Caudate nucleus (tissue), 63 donors: ENCODE measurements at places on chromosomes 7 and 10.

GRCh38 chr10:45180946-45181875 is 134.2 kb downstream of the OR13A1 start:
- no peak for DNase-seq

- DNase-seq: no peak
These were observed 485.3 kb upstream of the LRRTM3 start for GRCh38 chr10:66440568-66440967.

GRCh38 chr7:75842836-75843446 is 29.3 kb upstream of the CCL24 start:
- DNase-seq: no peak

- no peak for DNase-seq
These were observed 92.0 kb downstream of the ARHGAP22 start for GRCh38 chr10:48512861-48513260.

- DNase-seq: no peak
These were observed 39.0 kb downstream of the DOCK1 start for GRCh38 chr10:126944191-126944590.

DNA sequence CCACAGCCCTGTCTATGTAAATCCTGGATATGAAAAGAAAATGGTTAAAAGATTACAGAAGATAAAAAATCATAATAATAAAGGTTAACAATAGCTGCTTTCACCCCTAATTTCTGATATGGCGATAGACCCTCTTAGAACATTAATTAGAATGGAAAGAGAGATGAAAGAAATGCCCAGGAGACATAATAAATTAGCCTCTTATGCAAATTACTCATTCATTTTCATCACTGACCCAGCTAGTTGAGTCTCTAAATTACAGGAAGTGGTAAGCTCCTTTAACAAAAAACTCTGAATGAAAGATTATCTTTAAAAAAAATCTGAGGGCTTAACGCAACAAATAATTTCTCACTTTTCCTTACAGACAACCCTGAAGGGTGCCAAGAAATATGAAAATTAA is 12.4 kb downstream of the GFRA1 start:
- no peak for DNase-seq

DNA sequence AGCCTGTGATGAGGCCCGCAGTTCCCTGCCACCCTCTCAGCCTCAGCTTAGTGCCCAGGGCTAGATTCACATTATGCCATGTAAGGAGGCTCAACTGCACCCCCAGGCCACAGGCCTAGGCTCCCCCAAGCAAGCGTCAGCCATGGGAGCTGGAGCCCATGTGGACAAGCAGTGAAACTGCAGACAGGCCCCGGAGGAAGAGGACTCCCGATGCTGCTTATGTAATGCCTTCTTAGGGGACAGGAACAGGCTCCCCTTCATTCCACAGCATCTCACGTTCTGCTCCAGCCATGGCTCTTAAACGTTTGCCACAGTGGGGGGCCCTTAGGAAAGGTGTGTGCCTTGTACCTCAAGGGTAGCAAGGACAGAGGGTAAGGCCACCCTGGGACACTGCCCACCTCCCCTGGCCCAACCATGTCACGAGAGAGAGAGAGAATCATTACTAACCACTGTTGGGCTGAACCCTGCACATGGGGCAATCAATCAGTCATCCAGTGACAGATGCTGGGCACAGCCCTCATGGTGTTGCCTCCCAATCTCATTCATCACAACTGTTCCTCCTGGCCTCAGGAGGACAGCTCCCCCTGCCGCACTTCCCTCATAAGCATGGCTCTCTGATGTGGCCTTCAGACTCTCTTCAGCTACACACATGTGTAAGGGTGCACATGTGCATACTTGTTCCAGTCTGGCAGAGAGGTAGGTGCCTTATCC is 263.0 kb downstream of the GRID1 start:
- no peak for DNase-seq

DNA sequence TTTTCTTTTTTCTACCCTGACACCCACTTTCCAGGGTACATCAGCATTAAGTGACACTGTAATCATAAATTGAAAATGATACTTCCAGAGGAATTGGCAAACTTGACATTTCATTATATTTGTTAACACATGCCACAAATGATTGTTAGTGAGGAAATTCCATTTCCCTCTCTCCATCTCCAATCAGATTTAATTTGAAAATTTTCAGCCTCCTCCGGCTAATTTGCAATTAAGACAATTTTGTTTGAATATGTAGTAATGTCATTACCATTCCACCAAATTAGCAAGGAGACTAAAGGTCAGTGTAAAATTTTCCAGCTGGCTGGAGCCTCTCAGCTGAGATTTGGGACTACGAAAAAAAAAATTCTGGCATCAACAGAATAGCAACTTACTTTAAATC is 242.7 kb downstream of the FOXP2 start:
- no peak for DNase-seq

DNA sequence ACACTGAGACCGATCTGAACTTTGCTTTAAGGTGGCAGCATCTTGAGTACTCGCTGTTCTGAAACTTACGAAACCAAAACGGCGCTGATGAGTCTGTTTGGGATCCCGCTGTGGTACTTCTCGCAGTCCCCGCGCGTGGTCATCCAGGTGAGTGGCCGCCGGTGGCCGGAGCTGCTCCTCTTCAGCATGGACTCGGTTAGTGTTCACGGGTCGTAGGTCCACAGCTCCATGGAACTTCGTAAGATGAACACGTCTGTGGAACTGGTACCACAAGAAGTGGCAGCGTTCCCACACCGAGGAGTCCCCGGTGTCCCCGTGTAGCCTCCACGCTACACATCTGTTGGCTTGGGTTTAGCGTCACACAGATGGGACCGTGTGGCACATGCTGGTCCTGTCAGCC is 10.4 kb upstream of the GET4 start:
- DNase-seq: no peak

GRCh38 chr7:129225931-129226572 is 1.2 kb downstream of the AHCYL2 start:
- no peak for DNase-seq

DNA sequence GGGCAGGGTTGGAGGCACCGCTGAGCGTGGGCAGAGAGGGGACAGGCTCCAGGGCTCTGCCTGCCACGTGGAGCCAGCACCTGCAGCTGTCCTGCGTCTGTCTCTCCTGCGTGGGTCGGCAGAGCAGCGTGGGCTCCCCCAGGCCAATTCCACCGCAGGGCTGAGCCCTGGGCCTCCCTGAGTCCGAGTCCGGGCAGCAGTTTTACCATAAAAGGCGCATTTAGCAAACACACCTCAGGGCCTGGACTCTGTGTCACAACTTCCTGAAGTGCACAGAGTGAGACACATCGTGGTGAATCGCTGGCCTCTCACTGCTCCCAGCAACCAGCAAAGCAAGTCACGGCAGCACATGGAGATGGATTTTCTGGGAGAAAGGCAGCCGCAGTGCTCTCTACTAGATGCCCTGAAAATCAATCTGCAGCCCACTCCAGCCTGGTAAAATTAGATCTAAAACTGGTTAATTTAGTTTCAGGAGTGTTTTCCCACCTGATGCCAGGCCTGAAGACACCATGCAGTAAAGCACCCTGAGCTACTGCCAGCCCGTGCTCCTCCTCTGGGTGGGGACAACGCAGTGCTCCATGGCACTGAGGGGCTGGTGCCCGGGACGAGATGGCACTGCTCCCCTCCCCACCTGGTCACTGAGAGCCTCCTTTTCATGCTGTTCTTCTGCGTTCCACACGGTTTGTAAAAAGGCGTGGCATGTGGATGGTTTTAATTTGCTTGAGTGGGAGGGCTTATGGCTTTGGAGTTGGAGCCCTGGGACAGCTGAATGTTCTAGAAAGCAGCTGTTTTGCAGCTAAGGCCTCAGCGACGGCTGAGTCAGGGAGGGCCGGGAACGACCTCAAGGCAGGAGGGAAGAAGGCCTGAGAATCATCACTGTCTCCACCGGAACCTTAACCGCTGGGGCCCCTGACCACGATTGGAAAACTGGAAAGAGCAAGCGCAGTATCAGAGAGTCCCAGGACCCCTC is 336.9 kb downstream of the ADARB2 start:
- DNase-seq: no peak

- no peak for DNase-seq
These were observed 10.0 kb upstream of the PCGF5 start for GRCh38 chr10:91210435-91210834.
